NCI-H1436 (cell line): ENCODE measurements at places on chromosomes 4 and X.

- DNase-seq, result no peak
Observed at GRCh38 chr4:109072595-109072994, 229.9 kb downstream of the COL25A1 start.

- DNase-seq, result no peak
Observed at GRCh38 chrX:78950009-78950835, 5.0 kb downstream of the P2RY10 start.

DNA sequence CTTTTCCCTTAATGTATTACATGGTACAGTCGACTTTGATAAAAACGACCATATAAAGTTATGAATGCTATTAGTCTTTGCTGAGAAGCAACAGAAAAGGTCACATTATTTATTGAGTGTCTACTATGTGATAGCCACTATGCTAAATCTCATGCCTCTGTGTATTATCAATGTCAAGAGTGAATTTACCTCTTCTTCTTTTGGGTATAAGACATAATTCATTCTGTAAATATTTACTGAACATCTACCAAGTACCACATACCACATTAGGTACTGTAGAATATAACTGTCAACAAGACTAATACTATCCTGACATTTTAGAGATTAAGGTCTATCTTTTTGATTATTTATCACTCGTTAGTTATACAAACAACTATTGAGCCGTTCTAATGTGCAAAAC lies 268.7 kb upstream of the FTHL17 start:
- no peak for DNase-seq

GRCh38 chrX:155718972-155719586 lies 106.3 kb upstream of the TMLHE start:
- DNase-seq, result no peak

GRCh38 chrX:39633293-39633692 lies 464.5 kb downstream of the BCOR start:
- no peak for DNase-seq

- DNase-seq, result no peak
Observed at GRCh38 chr4:168139336-168139735, 47.0 kb downstream of the ANXA10 start.

DNA sequence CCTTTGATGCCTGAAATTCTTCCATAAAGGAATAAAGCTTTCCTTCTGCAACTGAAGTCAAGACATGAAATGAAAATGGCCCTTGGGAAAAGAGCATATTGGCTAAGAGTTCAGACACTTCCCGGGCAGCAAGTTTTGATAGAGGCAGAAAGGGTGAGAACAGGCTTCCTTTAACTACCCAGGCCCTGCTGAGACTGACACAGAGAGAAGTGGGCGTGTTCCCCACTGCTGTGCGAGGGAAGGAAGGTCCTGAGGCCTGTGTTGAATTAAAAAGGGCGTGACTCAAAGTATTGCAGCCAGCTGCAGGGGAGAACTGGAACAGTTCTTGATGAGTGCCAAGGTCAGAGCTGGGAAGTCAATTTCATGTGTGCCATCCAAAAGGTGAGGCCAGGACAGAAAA lies 33.9 kb upstream of the ADGRG2 start:
- DNase-seq, result no peak

DNA sequence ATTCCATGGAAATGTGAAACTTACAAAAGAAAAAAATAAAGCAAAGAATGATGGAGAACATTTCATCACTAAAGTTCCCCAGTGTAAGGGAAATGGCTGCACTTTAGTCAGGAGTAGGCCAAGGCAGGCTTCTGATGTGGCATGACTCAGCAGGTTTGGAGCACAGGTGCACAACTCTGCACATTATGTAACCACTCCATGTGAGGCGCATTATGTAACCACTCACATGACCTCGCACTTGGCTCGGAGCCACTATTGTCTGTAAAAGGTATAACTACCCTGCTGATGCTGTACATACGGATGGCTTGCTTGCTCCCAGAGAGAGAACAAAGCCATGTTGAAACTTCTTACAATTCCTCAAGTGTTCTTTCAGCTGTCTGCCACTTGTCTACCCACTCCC lies 727.6 kb downstream of the TRAM1L1 start:
- no peak for DNase-seq

- no peak for DNase-seq
Observed at GRCh38 chr4:146072376-146072775, 103.1 kb upstream of the LSM6 start.

GRCh38 chrX:70444326-70444945 lies at the start of gene DLG3:
DLG3 (plus strand) TSS chrX:70444835; CDS start chrX:70445202, 367 bp downstream.
- DNase-seq, result peak; percentile 59

GRCh38 chr4:115657991-115658650 lies 544.7 kb upstream of the NDST4 start:
- no peak for DNase-seq

GRCh38 chrX:6909396-6909795 lies 238.1 kb upstream of the STS start:
- DNase-seq, result no peak

- no peak for DNase-seq
Observed at GRCh38 chr4:72110886-72111285, 79.1 kb downstream of the NPFFR2 start.

DNA sequence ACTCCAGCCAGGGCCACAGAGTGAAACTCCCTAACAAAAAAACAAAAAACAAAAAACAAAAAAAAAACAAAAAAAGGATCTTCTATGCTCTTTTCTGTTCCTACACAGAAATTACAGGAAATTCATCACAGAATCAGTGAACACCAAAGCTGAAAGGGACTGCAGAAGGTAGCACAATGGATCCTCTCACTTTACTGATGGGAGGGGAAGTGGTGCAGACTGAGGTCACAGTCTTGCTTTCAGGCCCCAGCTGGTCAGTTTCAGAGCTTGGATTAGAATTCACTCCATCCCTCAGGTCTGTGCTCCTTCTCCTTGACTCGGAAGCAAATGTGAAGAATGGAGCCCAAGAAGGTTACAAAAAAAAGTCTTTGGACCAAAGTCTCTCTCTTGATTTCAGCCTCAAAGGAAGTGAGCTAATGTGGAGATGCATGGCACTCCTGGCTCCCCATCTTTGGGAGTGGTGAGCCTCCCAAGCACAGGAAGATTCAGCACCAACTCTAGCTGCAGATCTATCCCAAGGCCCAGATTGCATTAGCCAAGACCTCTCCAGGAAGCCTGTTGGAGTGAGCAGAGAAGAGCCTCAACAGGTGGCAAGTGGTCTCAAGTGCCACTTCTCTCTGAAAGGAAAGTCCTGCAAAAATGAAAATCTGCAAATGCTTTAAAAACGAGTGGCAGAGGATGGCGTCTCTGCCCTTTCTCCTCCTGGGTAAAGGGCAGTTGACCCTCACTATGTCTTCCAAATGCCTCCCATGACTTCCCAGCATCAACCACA lies 176.0 kb downstream of the MAML3 start:
- DNase-seq, result no peak
